Pons (tissue), 1 donor: ENCODE measurements at places on chromosomes 4 and X.
A peak's percentile ranks its signal among the peaks of the same experiment; 100 is the strongest.

DNA sequence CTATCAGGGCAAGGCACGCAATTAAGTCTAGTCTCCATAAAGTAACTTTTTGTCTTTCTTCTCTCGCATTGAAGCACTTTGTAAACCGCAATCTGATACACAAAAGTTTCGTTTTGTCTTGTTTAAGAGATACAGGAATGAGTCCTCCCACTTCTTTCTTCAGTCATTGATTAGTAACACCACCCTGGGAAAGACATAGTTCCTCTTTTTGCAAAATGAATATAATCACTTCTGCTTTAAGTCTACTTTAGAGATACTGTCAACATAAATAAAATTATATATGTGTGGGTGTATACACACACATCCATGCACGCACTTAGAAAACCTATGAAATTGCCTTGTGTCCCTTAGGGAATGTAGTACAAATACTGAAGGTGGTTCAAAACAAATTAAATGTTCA, 11.7 kb downstream of the COQ2 start:
- DNase-seq: no peak

GRCh38 chr4:7139167-7139982, 53.0 kb upstream of the SORCS2 start:
- no peak for DNase-seq

- DNase-seq: no peak
Measured at GRCh38 chrX:29143756-29144155, 556.5 kb downstream of the IL1RAPL1 start.

GRCh38 chrX:132214518-132214917, 4.7 kb downstream of the RAP2C start:
- no peak for DNase-seq

DNA sequence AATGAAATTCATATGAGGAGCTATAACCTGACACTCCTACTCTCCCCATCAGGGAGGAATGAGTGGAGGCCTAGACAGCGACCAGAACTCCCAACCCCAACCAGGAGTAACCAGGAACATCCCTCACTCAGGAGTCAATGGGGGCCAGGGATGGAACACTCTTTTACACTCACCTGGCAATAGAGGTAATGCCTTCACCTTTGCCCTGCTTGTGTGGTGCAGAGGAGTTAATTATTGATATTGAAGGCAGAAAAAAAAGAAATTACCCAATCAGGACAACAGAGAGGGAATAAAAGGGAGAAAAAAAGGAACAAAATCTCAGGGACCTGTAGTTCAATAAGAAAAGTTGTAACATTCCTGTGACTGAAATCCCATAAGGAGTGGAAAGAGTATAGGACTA, 141.5 kb downstream of the PPP4R3C start:
- no peak for DNase-seq

DNA sequence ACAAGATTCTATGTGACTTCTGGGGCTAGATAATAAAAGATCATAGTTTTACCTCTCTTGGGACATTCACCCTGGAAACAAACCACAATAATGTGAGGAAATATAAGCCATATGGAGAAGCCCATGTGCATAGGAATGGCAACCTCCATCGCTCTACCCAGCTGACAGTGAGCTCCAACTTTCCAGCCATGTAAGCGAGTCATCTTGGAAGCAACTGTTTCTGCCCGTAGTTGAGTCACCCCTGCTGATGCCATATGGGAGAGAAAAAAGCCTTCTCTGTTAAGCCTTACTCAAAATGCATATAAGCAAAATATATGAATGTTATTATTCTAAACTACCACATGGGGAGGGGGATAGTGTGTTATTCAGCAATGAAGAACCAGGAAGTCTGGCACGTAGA, 31.4 kb upstream of the RELL1 start:
- DNase-seq: no peak

DNA sequence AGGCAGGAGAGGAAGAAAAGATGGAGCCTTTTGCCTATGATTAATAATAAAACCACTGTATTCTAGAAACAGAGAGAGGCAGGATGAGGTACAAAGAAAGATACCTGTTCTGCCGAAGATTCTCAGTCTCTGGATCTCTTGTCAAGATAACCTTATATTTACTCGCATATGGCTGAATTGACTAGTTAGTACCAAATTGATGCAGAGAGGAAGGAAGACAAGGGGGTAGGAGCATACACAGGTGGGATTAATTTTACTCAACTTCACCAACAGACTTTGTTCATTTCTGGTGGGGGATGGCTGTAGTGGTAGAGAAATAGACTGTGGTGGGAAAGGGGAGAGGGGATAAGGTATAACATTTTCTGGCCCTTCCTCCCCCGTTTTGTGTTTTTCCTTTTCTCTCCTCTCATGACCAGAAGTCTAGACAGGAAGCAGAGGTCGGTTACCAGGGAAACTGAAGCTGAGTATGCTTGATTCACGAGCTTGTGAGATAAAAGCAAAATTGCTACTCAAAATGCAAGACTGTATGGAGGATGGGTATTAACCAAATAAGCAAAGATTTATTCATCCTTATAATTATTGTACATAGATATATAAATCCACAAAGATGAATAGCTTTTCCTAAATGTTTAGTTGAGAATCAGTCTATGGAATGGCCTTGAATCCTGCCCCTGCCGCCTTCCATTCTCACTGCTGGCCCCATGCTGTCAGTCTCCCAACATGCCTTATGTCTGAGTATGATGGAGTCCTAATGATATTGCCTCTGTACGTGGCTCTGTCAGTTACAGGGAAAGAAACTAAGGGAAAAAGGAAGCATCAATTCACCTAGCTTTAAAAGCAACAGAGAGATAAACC, 17.8 kb upstream of the PAGE2B start:
- DNase-seq: peak; percentile 33

- no peak for DNase-seq
Measured at GRCh38 chr4:20576861-20577260, 123.4 kb upstream of the PACRGL start.

GRCh38 chrX:1486749-1487361, 34.1 kb upstream of the ASMTL start:
- no peak for DNase-seq

- DNase-seq: no peak
Measured at GRCh38 chrX:617401-617800, 13.2 kb upstream of the SHOX start.

- no peak for DNase-seq
Measured at GRCh38 chr4:113978561-113979147, 793 bp downstream of the ARSJ start.

- no peak for DNase-seq
Measured at GRCh38 chr4:7154351-7154981, 37.9 kb upstream of the SORCS2 start.

GRCh38 chr4:16991450-16991849, 93.0 kb upstream of the LDB2 start:
- DNase-seq: no peak

DNA sequence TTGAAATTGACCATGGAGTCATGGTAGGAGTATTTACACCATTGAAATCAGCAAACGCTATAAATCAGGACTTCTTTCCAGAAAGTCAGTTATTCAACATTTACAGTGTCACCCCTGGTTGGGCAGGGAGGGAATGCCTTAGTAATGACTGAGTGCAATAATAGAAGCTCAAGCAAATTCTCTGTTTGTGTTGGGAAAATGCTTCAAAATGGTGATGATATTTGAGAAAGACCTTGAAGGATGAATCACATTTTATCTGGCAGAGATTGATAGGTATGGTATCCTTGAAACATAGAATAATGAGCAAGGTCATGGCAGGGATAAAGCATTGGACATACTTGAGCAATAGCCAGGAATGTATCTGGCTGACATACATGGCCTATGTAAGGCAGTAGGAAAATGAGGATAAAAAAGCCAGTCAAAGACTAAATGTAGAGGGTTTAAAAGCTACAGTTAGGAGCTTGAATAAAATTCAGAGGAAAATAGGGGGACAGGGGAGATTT, 248.7 kb downstream of the FMR1NB start:
- no peak for DNase-seq
